ENCODE measurements at places on chromosomes 16 and 17.

DNA sequence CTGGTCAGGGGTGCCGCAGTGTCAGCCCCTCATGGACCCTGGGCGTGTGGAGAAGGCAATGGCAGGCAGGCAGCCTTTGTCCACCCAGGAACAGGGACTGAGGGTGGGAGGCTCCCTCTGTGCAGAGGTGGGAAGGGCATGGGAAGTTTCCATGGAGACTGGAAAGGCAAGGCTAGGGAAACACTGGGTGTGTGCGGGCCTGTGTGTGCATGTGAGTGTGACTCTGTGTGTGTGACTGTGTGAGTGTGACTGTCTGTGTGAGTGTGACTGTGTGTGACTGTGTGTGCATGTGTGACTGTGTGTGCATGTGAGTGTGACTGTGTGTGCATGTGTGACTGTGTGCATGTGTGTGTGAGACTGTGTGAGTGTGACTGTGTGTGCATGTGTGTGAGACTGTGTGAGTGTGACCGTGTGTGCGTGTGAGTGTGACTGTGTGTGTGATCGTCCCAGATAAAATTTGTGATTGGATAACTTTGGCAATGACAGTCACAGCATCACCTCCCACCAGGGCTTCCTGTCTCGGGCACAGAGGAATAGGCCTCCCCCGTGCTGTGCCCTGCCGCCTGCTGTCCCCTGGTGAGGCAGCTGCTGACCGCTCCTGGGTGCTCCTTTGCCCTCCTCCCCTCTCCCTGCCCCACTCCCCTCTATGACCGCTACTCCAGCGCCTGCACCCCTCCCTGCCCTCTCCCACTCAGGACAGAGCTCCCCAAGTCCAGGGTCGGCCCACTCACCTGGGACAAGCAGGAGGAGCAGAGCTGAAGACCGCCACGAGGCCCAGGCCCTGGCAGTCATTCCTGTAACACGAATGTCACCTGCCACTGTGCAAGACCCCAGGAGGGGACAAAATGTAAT lies 698 bp downstream of the CD300C start:
- DNase-seq: no peak

DNA sequence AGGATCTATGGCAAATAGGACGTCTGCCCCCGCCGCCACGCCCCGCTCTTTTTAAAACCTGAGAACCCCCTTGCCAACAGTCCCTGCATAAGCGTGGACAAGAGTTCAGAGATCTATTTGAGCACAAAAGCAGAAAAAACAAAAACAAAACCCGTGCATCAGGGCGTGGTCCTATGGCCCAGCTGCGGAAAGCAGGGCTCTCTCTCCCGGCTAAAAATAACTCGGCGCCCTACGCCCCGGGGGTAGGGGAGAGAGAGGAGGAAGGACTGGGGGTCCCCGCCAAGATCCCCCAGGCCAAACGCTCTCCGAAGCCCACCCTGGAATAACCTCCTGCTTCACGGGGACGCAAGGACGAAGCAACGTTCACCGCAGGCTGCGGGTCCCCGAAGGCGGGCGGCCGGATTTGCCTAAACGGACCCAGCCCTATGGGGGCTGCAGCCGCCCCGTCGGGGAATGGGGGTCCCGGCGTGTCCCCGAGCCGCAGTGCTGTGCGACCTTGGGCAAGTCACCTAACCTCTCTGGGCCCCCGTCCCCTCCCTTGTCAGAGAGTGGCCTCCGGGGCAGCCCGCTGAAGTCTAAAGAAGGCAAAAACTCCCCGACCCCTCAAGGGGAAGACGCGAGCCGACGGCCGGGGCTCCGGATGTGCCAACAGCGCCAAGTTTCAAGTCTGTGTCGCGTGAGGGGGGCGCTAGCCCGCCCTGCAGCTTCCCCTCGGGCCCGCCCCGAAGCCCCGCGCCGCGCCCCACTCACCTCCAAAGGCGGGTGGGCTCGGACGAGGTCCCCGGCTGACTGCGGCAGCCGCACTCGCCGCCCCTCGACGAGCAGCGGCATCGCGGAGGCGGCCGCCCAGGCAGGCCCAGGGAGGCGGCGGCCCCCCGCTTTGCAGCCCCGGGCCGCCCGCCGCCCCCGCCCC lies 477 bp downstream of the NTAN1 start:
- DNase-seq: no peak

GRCh38 chr16:14407786-14408399 lies 222.2 kb downstream of the PARN start:
- no peak for DNase-seq

- no peak for DNase-seq
Observed at GRCh38 chr16:3363793-3364192, 8.1 kb downstream of the OR2C1 start.

DNA sequence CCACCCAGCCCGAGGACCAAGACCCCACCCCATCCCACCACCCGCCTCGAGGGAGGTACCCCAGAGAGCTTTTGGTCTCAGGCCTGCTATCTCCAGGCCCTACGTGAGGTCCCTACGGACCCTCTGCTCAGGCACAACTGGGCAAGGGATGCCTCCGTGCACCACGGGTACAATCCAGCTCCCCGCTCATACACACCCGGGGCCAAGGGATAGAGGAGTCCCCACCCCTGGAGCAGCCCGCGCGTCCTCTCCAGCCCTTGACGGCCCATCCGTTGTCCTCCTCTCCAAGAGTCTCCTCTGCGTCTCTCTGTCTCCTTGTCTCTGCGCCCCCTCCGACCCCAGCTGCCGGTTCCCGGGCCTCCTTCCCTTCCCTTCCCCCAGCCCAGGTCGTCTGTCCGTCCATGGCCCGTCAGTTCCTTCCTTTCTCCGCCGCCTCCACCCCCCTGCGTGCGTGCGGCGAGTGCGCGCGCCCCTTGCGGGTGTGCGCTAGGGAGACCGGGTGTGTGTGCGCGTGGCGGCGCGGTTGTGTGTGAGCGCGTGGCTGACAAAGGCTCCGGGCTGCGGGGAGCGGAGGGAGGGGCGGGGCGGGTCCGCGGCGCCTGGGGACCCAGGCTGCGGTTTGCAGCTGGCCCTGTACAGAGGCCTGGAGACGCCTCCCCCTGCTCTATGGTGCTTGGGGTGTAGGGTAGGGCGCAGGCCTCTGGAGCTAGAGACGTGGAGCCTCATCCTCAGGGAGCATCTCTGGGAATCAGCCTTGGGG lies 930 bp downstream of the SPNS2 start:
- DNase-seq: peak; percentile 77

DNA sequence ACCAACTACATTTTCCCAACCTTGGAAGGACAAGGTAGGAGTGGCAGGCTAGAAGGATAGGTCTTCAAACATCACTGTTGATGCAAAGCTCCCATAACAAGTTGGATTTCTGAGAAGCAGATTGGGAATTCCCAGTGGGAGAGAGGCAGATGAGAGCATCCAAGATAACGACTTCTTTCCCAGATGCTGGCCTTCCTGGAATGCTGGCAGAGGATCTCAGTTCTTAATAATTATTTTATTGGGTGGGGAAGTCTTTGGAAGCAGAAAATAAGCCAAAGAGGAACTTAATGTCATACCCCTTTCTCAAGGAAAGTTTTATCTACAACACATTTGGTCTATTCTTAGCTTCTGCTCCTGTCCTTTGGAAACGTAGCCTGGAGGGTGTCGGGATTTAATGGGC lies 64.5 kb downstream of the MPRIP start:
- DNase-seq: no peak

GRCh38 chr16:6728381-6728780 lies 604.3 kb upstream of the RBFOX1 start:
- no peak for DNase-seq

- no peak for DNase-seq
Observed at GRCh38 chr16:85916141-85916890, 17.4 kb downstream of the IRF8 start.

GRCh38 chr17:27633312-27634025 lies 2.5 kb downstream of the LGALS9 start:
- DNase-seq: no peak

DNA sequence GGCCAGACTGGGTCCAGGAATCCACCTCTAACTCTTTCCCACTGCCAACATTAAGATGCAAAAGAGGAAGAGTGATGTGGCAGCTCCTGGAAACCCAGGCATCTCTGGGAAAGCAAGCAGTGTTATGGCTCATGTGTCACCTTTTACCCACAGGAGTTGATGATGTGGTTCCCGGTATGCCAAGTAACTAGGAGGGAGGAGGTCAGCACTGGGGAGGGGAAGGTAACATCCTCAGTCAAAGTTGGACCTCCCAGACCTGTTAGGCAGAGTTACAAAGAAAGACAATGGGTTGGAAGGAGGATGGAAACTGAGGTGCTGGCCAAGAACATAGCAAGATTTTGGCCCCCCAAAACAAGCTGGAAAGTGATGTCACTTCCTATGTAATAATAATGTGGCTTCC lies 11.4 kb downstream of the KRABD2 start:
- no peak for DNase-seq

DNA sequence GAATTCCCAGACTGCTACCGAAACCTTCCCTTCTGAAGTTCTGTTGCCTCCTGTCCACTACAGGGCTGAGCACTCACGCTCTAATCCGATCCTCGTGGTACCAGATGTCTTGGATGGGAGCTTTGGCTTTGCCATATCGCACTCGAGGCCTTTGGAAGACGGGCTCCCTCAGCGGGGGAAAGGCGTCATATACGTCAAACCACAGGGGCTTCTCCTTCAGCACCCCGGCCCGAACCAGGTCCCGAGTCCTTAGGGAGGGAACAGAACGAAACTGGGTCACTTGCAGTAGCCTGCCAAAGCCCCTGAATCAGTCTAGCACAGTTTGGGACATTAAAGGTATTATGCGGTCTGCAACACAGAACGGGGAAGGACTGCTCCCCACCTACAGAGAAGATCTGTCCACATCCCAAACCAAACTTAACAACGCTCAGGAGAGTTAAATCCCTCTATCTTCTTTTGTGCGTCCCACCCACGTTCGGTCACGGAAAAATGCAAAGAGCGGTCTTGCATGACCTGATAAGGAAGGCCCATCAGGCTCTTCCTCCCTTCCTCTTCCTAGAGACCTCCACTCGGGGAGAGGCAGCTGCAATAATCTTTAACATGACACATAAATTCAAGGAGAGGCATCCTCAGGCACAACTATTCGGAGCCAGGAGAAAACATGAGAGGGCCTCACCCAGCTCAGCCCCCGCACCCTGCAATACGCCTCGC lies 526 bp downstream of the MRPS23 start:
- no peak for DNase-seq

DNA sequence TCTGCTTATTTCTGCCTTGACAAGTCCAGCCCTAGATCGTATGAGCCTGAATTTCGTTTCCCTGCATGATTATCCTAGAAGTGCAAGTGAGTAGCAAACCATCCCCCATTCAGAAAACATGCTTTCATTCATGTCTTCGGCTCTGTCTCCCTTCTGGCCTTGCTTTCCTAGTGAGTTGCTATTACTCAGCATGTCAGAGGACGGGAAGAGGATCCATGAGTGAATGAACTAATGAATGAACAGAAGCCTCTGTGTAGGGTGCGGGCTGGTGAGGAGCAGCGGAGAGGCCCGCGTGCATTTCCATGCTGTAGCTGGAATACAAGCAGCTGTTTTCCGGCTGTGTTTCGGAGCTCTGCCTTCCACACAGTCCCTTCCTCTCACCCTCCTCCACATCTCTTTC lies 155.7 kb upstream of the NOL11 start:
- DNase-seq: no peak

DNA sequence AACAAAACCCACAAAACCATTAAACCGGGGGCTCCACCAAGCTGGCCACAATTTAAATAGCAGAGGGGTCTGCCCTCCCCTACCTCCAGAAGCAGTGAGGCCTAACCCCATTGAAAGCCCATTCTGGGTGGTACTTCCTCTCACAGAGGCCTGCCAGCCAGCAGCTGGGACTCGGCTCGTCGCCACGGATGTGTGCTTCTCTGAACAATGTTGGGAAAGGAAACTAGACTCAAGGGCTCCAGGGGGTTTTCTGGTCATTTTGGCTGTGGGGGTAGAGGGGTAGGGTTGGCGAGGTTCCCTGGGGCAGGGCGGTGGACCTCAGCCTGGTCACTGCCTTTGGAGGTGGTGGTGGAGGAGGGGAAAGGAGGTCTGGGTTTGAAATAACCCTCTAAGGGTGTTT lies 4.7 kb upstream of the PLCG2 start:
- DNase-seq: no peak

GRCh38 chr17:76266244-76266938 lies 1.2 kb downstream of the UBALD2 start:
- DNase-seq: no peak

DNA sequence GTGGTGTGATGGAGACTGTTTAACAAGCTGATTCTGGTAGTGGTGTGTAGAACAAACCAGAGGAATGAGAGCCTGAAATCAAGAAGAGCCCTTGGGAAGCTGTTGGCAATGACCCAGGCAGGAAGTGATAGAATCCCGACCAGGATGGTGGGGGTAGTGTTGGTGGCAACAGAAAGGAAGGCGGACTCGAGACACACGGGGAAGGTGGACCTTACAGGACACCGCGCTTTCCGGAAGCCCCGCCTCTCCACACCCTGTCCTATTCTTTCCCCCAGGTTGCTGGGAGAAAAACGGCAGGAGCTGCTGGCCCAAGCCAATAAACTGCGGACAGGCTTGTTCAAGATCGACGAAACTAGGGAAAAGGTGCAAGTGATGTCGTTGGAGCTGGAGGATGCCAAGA lies 30.0 kb upstream of the KDM6B start:
- no peak for DNase-seq

DNA sequence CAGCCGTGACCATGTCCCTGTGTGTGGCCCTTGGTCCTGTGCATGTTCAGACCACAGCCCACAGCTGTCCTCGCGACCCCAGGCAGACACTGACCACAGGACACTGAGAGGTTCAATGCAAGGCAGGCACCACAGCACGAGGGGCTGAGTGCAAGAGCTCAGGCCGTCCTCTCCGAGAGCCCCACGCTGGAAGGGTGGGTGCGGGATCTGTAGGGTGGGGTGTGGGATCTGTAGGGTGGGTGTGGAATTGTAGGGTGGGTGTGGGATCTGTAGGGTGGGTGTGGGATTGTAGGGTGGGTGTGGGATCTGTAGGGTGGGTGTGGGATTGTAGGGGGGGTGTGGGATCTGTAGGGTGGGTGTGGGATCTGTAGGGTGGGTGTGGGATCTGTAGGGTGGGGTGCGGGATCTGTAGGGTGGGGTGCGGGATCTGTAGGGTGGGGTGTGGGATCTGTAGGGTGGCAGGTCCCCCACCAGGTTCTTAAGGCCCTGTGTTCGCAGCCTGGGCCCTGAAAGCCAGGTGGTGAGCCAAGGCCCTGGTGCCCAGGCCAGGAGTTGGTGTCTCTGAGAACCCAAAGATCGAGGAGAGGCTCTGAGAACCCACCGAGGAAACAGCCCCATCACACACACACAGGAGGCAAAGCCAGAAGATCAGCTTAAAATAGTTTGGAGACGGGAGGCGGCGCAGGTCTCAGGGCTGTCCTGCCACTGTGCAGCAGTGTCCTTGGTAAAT lies 48.2 kb downstream of the METRNL start:
- DNase-seq: no peak

DNA sequence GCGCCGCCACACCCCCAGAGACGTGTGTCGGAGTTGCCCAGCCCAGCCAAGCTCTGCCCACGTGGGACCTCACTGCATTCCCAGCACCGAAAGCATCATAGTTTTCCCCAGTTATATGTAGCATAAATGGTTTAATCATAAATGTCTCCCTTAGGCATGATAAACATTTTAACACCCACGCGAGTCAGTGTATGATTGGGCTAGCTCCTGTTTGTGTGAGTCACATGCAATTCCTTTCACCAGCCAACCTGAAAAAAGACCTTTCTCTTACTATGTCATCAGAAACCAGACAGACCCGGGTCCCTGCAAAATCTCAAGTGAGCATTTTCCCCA lies 9.2 kb downstream of the TAF1C start:
- no peak for DNase-seq

GRCh38 chr17:49727380-49727779 lies 19.6 kb upstream of the SLC35B1 start:
- DNase-seq: no peak

Measured in Ammon's horn (tissue), 1 donor.